ENCODE measurements at places on chromosomes 13 and 19.

DNA sequence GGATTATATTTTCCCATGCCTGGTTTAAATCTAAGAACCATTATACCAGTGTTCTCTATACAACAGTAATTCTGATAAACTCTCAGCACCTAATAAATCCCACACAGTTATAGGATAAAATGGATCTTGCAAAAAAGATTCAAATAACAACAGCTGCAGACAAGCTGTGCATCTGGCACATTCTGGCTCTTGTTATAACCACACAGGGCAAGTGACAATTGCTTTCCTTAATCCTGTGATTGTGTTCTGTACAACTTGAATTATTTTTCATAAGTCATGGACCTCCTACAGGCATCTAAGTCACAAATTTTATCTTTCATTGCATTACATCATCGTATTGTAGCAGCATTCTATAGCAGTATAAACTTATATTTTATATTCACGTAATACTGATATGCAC lies 948.3 kb downstream of the SLITRK1 start:
- no peak for DNase-seq

DNA sequence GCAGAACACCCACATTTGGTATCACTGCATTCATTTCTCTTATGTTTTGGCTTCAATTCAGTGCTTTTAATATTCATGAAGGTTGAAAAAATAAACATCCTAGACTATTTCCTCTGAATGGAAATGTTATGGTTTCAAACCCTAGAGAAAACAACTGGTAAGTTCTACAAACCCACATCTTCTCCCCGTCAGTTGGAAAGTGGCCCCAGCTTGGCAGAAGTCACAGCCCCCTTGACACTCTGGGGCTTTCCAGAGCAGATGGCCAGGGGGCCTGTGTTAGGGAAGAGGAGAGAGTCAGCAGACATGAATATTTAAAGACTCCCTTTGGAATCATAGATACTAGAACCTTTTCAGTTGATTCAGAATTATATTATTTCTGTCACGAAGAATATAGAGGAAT lies 123.9 kb downstream of the SHISA2 start:
- DNase-seq, result no peak

GRCh38 chr13:91539286-91540157 lies 141.1 kb downstream of the GPC5 start:
- DNase-seq, result no peak

DNA sequence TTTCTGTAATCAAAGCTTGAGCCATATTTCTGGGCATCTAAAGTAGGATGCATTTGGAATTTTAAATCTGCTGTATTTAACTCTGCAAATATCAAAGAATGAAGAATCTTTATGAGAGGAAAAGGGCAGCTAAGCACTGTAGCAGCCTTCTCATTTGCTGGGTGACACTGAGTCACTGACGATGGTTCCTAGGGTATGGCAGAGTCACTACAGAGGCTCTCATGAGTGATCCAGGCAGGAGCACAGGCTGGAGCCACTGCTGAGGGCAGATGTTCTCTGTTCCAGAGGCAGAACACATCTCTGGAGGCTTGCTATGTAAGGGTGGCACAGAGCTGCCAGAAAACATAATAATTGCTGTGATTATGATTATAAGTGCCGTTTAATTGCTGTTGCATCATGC lies 340.7 kb upstream of the HTR2A start:
- no peak for DNase-seq

DNA sequence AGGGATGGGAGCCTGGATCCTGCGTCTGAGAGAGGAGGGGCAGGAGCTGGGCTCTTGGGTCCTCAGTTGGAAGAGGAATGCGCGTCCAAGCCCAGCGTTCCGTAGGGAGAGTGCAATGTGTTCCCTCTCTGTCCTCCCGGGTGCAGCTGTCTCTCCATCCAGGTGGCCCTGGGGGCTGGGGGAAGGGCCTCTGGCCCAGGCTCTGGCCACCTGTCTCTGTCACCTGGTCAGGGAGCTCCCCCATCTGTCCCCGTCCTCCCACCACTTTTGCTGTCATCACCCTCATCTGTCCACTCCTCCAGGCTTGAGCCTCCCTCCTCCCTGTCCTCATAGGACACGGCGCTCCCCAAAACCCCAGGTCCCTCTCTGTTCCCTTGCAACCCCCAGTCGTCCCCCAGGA lies 3.7 kb upstream of the SBK2 start:
- DNase-seq, result no peak

- DNase-seq, result no peak
Observed at GRCh38 chr13:71219698-71220415, 647.1 kb downstream of the DACH1 start.
